ENCODE measurements at places on chromosomes 3 and 15. TPM values are rescaled to one million over a fixed set of nuclear protein-coding genes. Genes with fewer than 3 reads are reported as not detected.

Gene ZNF660
- total RNA-seq = 1.7 TPM

Gene ARNT2
- total RNA-seq = not detected

Gene MYH15
- not detected for total RNA-seq

Gene GOLGA8N
- 11.5 TPM for total RNA-seq

Gene PGBD4
- total RNA-seq = 6.5 TPM

DNA sequence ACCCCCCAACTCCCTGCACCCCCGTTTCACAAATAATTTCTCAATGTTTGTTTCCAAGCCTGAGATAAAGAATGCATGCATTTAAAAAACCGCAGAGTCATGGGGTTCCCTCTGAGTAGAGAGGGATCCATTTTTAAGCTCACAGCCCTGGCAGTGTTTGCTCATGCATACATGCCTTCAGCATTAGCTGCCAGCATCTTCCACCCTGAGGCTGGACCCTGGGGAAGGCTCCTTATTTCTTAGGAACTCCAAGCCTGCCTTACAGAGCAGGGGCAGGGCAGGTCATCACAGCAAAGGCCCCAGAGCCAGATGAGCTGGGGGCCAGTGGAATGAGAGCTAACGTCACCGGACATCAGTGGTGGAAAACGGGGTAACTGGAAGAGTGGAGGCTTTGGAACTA is 31.3 kb downstream of the TLE3 start:
- H3K4me1 ChIP-seq = no peaks in the 10 kb centered on the region
- DNase-seq = no peak
- no peak overlapping the region for H3K27ac ChIP-seq
- H3K27me3 ChIP-seq = no peaks in the 10 kb centered on the region
- peaks cover 21% of the 10 kb centered on the region for H3K36me3 ChIP-seq

GRCh38 chr15:66721020-66721419 is 19.0 kb downstream of the SMAD6 start:
- H3K4me1 ChIP-seq = peaks cover 4% of the 10 kb centered on the region
- no peak for DNase-seq
- H3K4me3 ChIP-seq = no peak overlapping the region
- H3K27ac ChIP-seq = no peak overlapping the region
- H3K27me3 ChIP-seq = no peaks in the 10 kb centered on the region
- no peaks in the 10 kb centered on the region for H3K36me3 ChIP-seq

DNA sequence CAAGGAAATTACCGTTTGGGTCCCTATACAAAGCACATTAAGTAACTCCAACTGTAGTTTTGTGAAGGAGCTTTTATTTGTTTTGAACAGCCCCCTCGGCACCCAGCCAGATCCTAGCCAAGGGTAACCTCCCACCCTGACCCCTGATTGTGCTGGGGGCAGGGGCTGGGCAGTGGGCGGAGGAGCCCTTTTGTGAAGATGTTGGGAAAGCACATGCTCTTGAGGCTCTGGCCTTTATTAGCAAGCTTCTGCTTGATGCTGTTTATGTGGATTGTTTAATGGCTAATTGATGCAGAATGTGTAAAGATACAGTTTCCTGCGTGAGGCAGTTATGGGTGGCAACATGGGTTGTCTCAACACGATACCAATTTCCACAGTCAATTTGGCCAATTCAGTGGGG is 136.5 kb downstream of the MAP2K5 start:
- DNase-seq = no peak
- no peaks in the 10 kb centered on the region for H3K4me1 ChIP-seq
- no peak overlapping the region for H3K27ac ChIP-seq

- no peaks in the 10 kb centered on the region for H3K4me1 ChIP-seq
- H3K27ac ChIP-seq = no peak overlapping the region
- H3K4me3 ChIP-seq = no peak overlapping the region
- DNase-seq = no peak
Observed at GRCh38 chr3:32323604-32324003, 68.0 kb upstream of the CMTM7 start.

- no peaks in the 10 kb centered on the region for H3K27me3 ChIP-seq
- H3K4me1 ChIP-seq = no peaks in the 10 kb centered on the region
- H3K36me3 ChIP-seq = peaks cover 44% of the 10 kb centered on the region
- DNase-seq = no peak
- H3K4me3 ChIP-seq = no peak overlapping the region
Observed at GRCh38 chr15:67174864-67175573, 79.4 kb downstream of the AAGAB start.

DNA sequence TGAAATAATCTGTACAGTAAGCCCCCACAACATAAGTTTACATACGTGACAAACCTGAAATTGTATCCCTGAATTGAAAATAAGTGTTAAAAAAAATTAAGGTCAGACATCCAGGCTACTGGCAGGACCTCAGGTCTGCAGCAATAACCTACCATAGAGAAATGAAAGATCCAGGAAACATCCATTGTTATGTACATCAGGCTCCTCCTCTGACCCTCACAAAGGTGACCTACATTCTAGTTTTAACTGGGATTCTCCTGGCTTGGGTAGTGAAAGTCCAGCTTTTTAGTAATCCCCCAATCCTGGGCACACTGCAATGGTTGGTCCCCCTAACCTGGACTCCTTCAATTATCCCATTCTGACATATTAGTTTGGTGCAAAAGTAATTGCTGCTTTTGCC is 749.6 kb upstream of the LMCD1 start:
- no peak overlapping the region for H3K27ac ChIP-seq
- DNase-seq = no peak
- H3K36me3 ChIP-seq = no peaks in the 10 kb centered on the region
- H3K4me3 ChIP-seq = no peak overlapping the region
- H3K27me3 ChIP-seq = no peaks in the 10 kb centered on the region
- no peaks in the 10 kb centered on the region for H3K4me1 ChIP-seq

DNA sequence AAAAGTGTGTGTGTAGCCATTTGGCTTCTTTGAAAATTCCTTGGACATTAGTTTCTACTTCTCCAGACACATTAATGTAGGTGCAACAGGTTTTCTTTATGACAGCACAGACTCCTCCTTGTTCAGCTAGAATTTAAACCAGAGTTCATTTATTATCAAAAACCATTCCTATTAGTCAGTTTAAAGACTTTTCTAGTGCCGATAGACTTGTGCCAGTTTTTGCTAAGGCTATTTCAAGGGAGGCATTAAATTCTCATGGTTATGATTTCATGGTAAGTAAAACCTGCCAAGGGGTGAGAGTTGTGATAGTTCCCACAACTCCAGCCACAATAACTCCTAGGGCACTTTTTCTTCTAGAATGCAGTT is 20.6 kb upstream of the SENP7 start:
- DNase-seq = no peak
- peaks cover 6% of the 10 kb centered on the region for H3K4me1 ChIP-seq
- H3K36me3 ChIP-seq = no peaks in the 10 kb centered on the region

DNA sequence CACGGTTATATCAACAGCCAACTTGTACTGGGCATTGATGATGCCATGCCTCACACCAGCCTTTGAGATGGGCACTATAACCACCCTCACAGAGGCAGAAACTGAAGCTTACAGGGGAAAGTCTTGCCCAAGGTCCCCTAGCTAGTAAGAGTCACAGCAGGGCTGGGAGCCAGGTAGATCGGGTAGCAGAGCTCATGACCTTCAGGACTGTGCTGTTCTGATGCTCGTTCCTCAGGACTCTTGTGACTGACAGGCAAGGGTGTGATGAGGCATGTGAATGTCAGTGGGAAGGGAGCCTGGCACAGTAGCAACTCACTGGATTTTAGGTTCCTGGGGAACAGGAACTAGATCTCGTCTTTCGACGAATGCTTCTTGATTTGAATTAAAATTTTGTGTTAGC is 65.7 kb downstream of the RLBP1 start:
- peaks cover 7% of the 10 kb centered on the region for H3K36me3 ChIP-seq
- no peak overlapping the region for H3K4me3 ChIP-seq
- no peak overlapping the region for H3K27ac ChIP-seq

- no peaks in the 10 kb centered on the region for H3K36me3 ChIP-seq
- H3K4me3 ChIP-seq = peak overlapping the region; percentile 48
- no peaks in the 10 kb centered on the region for H3K27me3 ChIP-seq
- peak overlapping the region; percentile 46 for H3K27ac ChIP-seq
Observed at GRCh38 chr3:72482589-72483321, 365.5 kb downstream of the SHQ1 start.

DNA sequence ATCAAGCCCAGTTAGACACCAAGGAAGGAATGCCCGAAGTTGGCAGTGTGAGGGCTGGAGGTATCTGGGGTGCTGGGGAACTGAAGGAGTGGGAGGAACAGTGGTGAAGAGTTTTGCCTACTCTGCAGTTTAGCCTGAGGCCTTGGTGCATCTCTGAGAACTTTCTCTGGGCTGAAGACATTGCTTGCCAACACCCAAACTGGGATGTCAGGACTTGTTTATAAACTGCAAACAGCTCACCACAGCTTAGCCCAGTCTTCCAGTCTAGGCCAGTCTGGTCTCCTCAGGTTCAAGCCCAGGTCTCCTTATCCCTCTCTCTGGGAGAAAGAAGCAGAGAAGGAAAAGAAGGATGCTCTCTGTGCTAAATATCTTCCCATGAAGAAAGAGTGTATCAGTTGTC is 68.0 kb upstream of the BOC start:
- DNase-seq = no peak
- H3K27me3 ChIP-seq = no peaks in the 10 kb centered on the region
- no peak overlapping the region for H3K27ac ChIP-seq
- no peaks in the 10 kb centered on the region for H3K4me1 ChIP-seq
- no peaks in the 10 kb centered on the region for H3K36me3 ChIP-seq
- no peak overlapping the region for H3K4me3 ChIP-seq

- no peak for DNase-seq
- H3K27ac ChIP-seq = no peak overlapping the region
- no peak overlapping the region for H3K4me3 ChIP-seq
- no peaks in the 10 kb centered on the region for H3K36me3 ChIP-seq
Observed at GRCh38 chr3:94291686-94292085, 228.8 kb downstream of the NSUN3 start.

- no peak for DNase-seq
- H3K27ac ChIP-seq = no peak overlapping the region
- H3K4me1 ChIP-seq = no peaks in the 10 kb centered on the region
- no peaks in the 10 kb centered on the region for H3K27me3 ChIP-seq
Observed at GRCh38 chr3:74523811-74524210, 90.6 kb downstream of the CNTN3 start.

- H3K27me3 ChIP-seq = no peaks in the 10 kb centered on the region
- H3K36me3 ChIP-seq = no peaks in the 10 kb centered on the region
- no peak for DNase-seq
- peaks cover 6% of the 10 kb centered on the region for H3K4me1 ChIP-seq
- no peak overlapping the region for H3K4me3 ChIP-seq
Observed at GRCh38 chr3:51268132-51268531, 117.0 kb upstream of the MANF start.

GRCh38 chr15:57507111-57507510 is 84.6 kb upstream of the MYZAP start:
- no peak overlapping the region for H3K4me3 ChIP-seq
- no peaks in the 10 kb centered on the region for H3K36me3 ChIP-seq
- no peak overlapping the region for H3K27ac ChIP-seq

GRCh38 chr15:92473756-92474155 is 80.1 kb downstream of the ST8SIA2 start:
- no peak for DNase-seq
- H3K27ac ChIP-seq = no peak overlapping the region
- H3K27me3 ChIP-seq = no peaks in the 10 kb centered on the region
- H3K4me3 ChIP-seq = no peak overlapping the region
- H3K4me1 ChIP-seq = no peaks in the 10 kb centered on the region
- H3K36me3 ChIP-seq = no peaks in the 10 kb centered on the region

Data from naive thymus-derived CD4-positive, alpha-beta T cell (primary cell).